A549 treated with CpdA at 1 μM for 4 hours (cell line): ENCODE measurements at places on chromosomes 4 and X. TPM values are rescaled to one million over a fixed set of nuclear protein-coding genes. Genes with fewer than 3 reads are reported as not detected.

The RAB40A gene
- not detected in 5 replicates for total RNA-seq

The OTOP1 gene
- not detected in 5 replicates for total RNA-seq

The XKRX gene
- 0.16 to 0.30 TPM (median 0.26 TPM) in 5 replicates for total RNA-seq

The ADGRG2 gene
- total RNA-seq: 5.8 to 6.2 TPM (median 6.2 TPM) in 5 replicates

The TBX22 gene
- not detected in 5 replicates for total RNA-seq

The HMGN5 gene
- 1.9 to 4.1 TPM (median 3.4 TPM) in 5 replicates for total RNA-seq

The DUX4 gene
- total RNA-seq: not detected in 5 replicates

The OTC gene
- not detected in 5 replicates for total RNA-seq

The F11 gene
- total RNA-seq: not detected in 5 replicates

The BEX5 gene
- not detected in 5 replicates for total RNA-seq

The ZFYVE28 gene
- total RNA-seq: 2.0 to 2.6 TPM (median 2.2 TPM) in 5 replicates

The VEGFD gene
- 0.27 to 0.84 TPM (median 0.32 TPM) in 5 replicates for total RNA-seq

The ADD1 gene
- total RNA-seq: 69.1 to 85.6 TPM (median 78.5 TPM) in 5 replicates

The TRIM61 gene
- total RNA-seq: not detected in 5 replicates

The MAGEE1 gene
- 3.6 to 5.6 TPM (median 5.0 TPM) in 5 replicates for total RNA-seq

The TACC3 gene
- 77.7 to 93.8 TPM (median 83.2 TPM) in 5 replicates for total RNA-seq

The RHOXF2B gene
- not detected in 5 replicates for total RNA-seq

The ZNF157 gene
- 0.05 TPM in 1 of 5 replicates, not detected in the others for total RNA-seq

The ITGB1BP2 gene
- 0.87 to 1.2 TPM (median 1.0 TPM) in 5 replicates for total RNA-seq

The SPANXB1 gene
- total RNA-seq: 2.7 to 4.0 TPM (median 3.2 TPM) in 5 replicates

The PCDH10 gene
- 0.09 to 0.27 TPM (median 0.15 TPM) in 5 replicates for total RNA-seq

The MAGEB1 gene
- total RNA-seq: not detected in 5 replicates

The S100G gene
- total RNA-seq: not detected in 5 replicates

The SPON2 gene
- 0.09 to 0.38 TPM (median 0.14 TPM) in 4 of 5 replicates, not detected in the other for total RNA-seq

The LARP7 gene
- 25.7 to 54.9 TPM (median 28.5 TPM) in 5 replicates for total RNA-seq

The AMBN gene
- total RNA-seq: not detected in 5 replicates

The RHOH gene
- 0.08 to 0.57 TPM (median 0.16 TPM) in 4 of 5 replicates, not detected in the other for total RNA-seq

The STEEP1 gene
- total RNA-seq: 29.9 to 37.2 TPM (median 30.9 TPM) in 5 replicates

The SMPX gene
- not detected in 5 replicates for total RNA-seq

The SUV39H1 gene
- total RNA-seq: 21.5 to 23.4 TPM (median 21.8 TPM) in 5 replicates

The ETDA gene
- total RNA-seq: not detected in 5 replicates

The SSX1 gene
- total RNA-seq: 0.14 TPM in 1 of 5 replicates, not detected in the others

The SPATA18 gene
- 3.8 to 5.1 TPM (median 4.5 TPM) in 5 replicates for total RNA-seq

The AFF2 gene
- not detected in 5 replicates for total RNA-seq

The MYL5 gene
- 7.7 to 12.7 TPM (median 11.2 TPM) in 5 replicates for total RNA-seq

The BCLAF3 gene
- total RNA-seq: 2.7 to 4.7 TPM (median 2.7 TPM) in 5 replicates

The NOP14 gene
- 27.6 to 32.0 TPM (median 30.0 TPM) in 5 replicates for total RNA-seq

The PAK3 gene
- total RNA-seq: 0.03 TPM in 1 of 5 replicates, not detected in the others

The FAM53A gene
- total RNA-seq: 0.49 to 1.4 TPM (median 1.0 TPM) in 5 replicates

The TLR8 gene
- not detected in 5 replicates for total RNA-seq

The IDUA gene
- total RNA-seq: 8.0 to 14.7 TPM (median 12.7 TPM) in 5 replicates

The TECRL gene
- total RNA-seq: not detected in 5 replicates

The PDZD4 gene
- 2.7 to 3.5 TPM (median 3.0 TPM) in 5 replicates for total RNA-seq

The TEX13D gene
- total RNA-seq: not detected in 5 replicates

The CCKAR gene
- total RNA-seq: not detected in 5 replicates

The KDR gene
- not detected in 5 replicates for total RNA-seq

The SLC6A14 gene
- total RNA-seq: not detected in 5 replicates

The UGT2B15 gene
- 0.07 to 0.14 TPM (median 0.13 TPM) in 4 of 5 replicates, not detected in the other for total RNA-seq

The KCNE5 gene
- total RNA-seq: 0.12 to 0.21 TPM in 2 of 5 replicates, not detected in the others

The CDX4 gene
- total RNA-seq: not detected in 5 replicates

The LRP2BP gene
- 0.08 to 0.21 TPM (median 0.14 TPM) in 5 replicates for total RNA-seq

The SPIN4 gene
- total RNA-seq: 4.5 to 7.2 TPM (median 5.4 TPM) in 5 replicates

The DACH2 gene
- not detected in 5 replicates for total RNA-seq
